Right ventricle myocardium inferior (tissue), 1 donor: ENCODE measurements at places on chromosomes 12 and 14. TPM values are rescaled to one million over a fixed set of nuclear protein-coding genes. Genes with fewer than 3 reads are reported as not detected.

The ANAPC5 gene
- total RNA-seq, result 61.8 TPM

The CYP46A1 gene
- 2.2 TPM for total RNA-seq

The NOC4L gene
- 9.2 TPM for total RNA-seq

The ACVRL1 gene
- 49.6 TPM for total RNA-seq

The DEPDC4 gene
- total RNA-seq, result 0.81 TPM

The ANKRD33 gene
- total RNA-seq, result not detected

The OAS1 gene
- total RNA-seq, result 6.1 TPM

The CCDC184 gene
- 1.0 TPM for total RNA-seq

The TAS2R13 gene
- total RNA-seq, result 0.43 TPM

The DACT1 gene
- total RNA-seq, result 2.8 TPM

The CD27 gene
- not detected for total RNA-seq

The TAS2R50 gene
- total RNA-seq, result not detected

The POTEG gene
- total RNA-seq, result not detected

The SOAT2 gene
- total RNA-seq, result not detected

The DEGS2 gene
- total RNA-seq, result not detected
